ENCODE measurements at places on chromosomes 1 and 21.

- DNase-seq: no peak
These were observed 9.2 kb upstream of the PADI1 start for GRCh38 chr1:17195731-17196130.

- no peak for DNase-seq
These were observed 111.5 kb upstream of the USP24 start for GRCh38 chr1:55326496-55327243.

DNA sequence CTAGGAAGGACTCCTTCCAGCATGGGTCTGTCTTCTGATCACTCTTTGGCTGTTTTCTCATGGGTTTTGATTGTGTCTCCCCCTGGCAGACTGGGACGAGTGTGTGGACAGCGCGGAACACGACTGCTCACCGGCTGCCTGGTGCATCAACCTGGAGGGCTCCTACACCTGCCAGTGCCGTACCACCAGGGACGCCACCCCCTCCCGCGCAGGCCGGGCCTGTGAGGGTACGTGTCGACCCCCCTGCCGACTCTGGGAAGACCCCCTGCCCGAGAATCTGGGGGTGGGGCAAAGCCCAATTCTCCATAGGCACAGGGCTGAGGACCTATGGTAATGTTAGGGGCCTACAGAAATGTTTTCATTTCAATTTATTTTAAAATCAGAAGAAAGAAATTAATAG is 38.4 kb downstream of the UMODL1 start:
- DNase-seq: no peak

DNA sequence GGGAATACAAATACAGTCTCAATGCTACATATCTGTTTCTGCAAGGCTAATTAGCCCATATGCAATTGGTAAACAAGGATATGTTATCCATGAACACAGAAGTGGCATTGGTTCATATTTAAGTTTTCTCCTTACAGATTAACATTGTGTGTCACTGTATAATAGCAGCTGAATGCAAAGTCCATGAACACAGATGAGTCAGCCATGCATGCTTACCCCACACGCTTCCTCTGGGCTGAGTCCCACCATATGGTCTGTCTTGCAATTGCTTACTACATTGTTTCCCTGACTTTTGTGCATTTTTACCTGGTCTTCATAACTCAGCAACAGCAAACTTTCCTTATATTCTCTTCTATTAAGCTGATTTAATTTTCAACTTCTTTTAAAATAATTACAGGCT is 41.5 kb upstream of the TSNAX start:
- no peak for DNase-seq

DNA sequence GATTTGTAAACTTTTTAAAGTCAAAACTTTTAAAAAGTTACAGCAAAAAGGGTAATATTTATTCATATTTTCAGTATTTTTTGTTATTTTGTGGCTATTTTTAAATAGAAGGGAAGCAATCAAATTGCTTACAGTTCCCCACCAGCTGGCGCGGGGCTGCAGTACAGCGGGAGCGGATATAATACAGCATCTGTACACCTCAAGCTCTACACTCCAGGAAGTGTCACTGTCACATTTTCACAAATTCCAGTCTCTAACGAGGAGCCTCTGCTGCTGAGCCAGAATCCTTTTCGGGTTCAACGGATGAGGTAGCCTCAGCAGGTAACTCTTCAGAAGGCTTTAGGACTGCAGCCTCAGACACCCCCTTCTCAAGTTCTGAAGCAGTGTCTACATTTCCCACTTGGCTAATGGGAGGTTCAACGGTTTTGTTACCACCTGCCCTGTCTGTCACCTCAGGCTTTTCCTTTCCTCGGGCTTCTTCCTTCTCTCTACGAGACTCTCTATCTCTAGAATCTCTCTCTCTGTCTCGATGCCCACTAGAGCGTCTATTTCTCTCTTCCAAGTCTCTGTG is 11.7 kb downstream of the SOD1 start:
- no peak for DNase-seq

GRCh38 chr1:153375511-153375910 is at the start of gene S100A12:
Gene S100A12, minus strand, starts transcription at chr1:153375621. Its CDS starts 1,029 bp downstream, at chr1:153374592.
- DNase-seq: no peak

DNA sequence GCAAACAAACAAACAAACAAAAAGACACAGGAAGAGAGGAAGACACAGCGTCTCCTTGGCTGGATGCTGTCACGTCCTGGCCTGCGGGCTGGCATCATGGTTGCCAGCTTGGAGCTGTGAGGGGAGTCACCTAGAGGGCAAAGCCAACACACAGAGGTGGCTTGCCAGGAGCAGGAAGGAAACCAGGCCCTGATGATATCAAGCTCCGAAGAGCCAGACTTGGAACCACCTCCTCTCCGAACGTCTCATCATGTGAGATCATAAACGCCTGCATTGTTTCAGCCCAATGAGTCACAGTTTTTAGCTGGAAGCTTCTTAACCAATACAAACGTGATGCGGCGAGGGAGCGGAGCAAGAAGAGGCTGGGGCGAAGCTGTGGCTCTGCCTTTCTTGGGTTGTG is 8.7 kb downstream of the PLA2G2D start:
- no peak for DNase-seq

GRCh38 chr1:167052389-167052788 is 37.8 kb downstream of the GPA33 start:
- DNase-seq: no peak

- DNase-seq: peak; percentile 46
These were observed 532 bp downstream of the CSF1 start for GRCh38 chr1:109910963-109911798.

- peak; percentile 14 for DNase-seq
These were observed 1.6 kb upstream of the ANKRD65 start for GRCh38 chr1:1422465-1423244.

GRCh38 chr21:18030248-18030647 is 211.1 kb upstream of the C21orf91 start:
- no peak for DNase-seq

- no peak for DNase-seq
These were observed 16.2 kb upstream of the LRP8 start for GRCh38 chr1:53343831-53344668.

DNA sequence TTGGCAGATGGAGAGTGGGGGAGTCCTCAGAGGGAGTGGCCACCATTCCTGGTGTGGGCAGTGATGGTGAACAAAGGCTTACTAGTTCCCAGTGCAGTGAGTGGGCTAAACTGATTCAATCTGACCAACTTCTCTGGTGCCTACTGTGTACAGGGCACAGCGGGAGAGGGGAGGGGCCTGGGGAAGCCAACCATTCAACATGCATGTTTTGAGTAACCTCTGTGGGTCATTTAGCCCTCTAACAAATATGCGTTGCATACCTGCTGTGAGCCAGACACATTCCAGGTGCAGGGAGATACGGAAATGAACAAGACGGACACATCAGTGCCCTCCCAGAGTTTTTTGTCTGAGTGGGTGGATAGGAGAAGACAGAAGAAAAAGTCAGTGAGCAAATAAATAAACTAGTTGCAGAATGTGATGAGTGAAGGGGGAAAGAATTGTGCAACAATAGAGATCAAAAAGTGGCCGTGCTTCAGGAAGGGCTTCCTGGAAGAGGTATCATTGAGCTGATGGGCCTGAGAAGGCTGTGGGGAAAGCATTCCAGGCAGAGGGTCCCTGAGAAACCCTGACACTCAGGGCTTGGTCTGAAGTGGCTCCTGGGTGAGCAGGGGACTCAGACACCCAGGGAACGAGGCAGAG is 78.8 kb downstream of the EPHB2 start:
- DNase-seq: no peak

DNA sequence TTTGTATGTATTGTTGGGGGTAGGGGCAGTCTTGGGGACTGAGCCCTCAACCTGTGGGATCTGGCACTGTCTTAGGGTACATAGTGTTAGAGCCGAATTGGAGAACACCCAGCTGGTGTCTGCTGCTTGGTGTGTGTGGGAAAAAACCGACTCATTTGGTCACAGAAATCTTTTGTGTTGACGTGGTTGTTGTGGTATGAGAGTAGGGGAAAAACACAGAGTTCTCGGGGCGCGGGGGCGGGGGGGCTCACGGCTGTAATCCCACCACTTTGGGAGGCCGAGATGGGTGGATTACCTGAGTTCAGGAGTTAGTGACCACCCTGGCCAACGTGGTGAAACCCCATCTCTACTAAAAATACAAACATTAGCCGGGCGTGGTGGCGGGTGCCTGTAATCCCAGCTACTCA is 15.3 kb upstream of the SRSF10 start:
- no peak for DNase-seq

DNA sequence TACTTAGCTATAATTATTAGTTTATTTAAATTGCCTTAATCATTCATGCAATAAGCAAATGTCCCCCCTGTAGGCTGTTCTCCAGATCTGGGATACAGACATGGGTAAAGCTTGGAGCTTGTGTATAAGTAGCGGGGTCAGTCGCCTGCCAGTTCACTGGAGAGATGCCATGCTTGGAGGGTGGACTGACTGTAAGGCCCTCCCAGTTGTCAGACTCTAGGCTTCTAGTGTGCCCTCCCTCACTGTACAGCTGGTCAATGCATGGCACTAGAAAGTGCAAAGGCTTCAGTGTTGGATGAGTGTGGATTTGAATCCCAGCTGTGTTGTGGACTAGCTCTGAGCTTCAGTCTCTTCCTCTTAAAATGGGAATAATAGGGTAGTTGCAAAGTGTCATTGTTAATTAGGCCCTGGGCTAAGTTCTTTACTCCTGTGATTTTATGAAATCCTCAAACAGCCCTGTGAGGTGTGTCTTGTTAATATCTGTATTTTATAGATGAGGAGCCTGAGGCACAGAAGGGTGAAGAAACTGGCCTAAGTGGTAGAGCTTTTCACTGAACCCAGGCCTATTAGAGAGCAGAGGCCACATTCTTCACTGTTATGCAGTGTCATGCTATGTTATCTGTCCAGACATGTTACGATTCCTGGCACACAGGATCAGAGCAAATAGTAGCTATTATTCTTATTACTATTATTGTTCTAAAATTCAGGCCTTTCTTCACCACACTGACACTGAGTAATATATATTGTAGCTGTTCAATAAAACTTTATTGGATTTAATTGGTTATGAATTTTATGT is 85.9 kb downstream of the ROR1 start:
- DNase-seq: no peak

DNA sequence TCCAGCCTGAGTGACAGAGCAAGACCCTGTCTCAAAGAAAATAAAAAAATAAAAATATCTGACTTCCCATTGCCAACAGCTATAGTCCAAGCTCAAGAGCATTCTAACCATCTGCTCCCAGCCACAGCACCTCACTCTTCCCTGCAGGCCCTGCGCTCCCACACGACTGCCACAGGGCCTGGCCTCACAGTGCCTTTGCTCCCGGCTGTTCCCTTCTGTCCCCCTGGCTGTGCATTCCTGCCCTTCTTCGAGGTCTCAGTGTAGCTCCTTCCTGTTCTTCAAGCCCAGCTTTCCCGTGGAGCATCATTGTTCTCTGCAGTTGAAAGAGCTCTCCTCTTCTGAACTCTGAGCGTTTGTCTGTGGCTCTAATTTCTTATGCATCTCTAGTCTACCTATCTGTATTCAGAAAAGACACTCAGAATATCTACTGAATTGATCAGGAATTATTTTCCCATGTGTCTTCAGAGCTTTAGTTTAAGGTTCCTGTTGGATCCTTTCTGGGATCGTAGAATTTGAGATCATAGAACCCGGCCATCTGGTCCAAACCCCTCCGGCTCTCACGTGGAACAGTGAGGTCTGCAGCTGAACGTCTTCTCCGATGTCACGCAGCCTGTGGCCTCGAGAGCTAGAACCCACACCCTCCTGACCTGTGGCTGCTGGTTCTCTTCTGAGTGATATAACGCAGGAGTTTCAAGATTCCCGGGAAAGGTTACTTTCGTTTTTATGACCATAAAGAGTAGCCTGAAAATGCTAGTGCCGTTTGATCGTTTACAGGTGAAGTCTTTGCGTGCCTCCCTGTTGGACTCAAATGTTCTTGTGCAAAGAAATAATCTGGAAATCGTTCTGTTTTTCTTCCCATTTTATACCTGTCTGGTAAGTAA is 54.4 kb downstream of the DOP1B start:
- DNase-seq: no peak

DNA sequence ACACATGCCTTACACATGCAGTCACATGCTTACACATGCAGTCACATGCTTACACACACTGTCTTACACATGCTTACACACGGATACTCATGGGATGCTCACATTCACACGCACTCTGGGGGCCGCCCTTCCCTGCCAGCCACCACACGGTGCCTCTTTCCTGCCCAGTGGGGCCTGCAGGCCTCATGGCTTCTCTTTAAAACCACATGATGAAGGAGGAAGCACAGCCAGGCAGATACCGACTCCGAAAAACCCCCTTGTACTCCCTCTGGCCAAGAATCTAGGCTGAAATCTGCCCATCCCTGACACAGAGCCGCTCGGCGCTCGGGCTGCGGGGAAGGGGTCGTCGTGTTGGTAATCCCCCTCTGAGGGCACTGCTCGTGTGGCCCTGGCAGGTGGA is 113.0 kb downstream of the PRDM16 start:
- DNase-seq: no peak

DNA sequence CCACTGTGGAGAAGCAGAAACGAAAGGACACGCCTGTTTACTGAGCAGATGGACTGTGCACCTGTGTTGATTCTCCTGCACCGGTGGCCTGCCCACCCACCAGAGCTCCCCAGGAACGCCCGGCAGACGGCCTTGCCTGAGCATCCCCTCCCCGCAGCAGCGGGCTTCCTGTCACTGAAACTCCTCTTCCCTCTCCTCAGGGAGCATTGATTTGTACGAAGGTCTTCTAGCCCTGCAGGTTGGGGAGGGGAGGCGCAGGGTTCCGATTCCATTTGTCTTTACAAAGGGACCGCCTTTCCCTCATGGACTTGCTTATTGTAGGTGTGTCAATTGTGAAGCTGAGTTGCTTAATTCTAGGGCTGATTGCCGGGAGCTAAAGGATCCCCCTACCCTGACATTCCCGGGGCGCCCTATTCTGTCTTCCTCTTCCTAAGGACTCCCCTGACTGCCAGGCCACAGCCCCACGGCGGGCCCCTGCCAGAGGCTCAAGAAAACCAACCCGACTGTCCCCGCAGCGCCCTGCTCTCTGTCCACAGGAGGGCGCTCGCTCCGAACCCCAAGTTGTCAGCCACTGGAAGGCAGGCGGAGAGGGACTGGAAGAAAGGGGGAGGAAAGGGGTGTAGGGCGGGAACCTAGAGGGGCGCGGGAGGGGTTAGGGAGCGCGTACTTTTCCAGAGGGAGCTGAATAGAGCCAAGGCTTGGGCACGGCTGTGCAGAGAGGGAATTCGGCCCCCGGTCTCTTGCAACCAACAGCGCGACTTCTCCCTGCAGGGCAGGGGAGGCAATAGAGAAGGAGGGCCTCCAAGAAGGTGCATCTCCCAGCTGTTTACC is 2.8 kb downstream of the S100A6 start:
- DNase-seq: peak; percentile 82

- DNase-seq: no peak
These were observed 15.9 kb downstream of the RGS5 start for GRCh38 chr1:163186862-163187261.

GRCh38 chr21:39313042-39313570 is 326 bp downstream of the BRWD1 start:
- DNase-seq: no peak

GRCh38 chr1:1058921-1059493 is 15.1 kb downstream of the RNF223 start:
- no peak for DNase-seq

DNA sequence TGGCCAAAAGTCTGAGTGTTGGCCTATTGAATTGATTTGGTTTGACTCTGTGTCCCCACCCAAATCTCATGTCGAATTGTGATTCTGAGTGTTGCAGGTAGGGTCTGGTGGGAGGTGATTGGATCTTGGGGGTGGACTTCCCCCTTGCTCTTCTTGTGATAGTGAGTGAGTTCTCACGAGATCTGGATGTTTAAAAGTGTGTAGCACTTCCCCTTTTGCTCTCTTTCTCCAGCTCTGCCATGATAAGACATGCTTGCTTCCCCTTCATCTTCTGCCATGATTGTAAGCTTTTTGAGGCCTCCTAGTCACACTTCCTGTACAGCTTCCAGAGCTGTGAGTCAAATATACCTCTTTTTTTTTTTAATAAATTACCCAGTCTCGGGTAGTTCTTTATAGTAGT is 297.1 kb upstream of the ZRANB2 start:
- no peak for DNase-seq
